ENCODE measurements at places on chromosomes 1 and 21. TPM values are rescaled to one million over a fixed set of nuclear protein-coding genes. Genes with fewer than 3 reads are reported as not detected.

DNA sequence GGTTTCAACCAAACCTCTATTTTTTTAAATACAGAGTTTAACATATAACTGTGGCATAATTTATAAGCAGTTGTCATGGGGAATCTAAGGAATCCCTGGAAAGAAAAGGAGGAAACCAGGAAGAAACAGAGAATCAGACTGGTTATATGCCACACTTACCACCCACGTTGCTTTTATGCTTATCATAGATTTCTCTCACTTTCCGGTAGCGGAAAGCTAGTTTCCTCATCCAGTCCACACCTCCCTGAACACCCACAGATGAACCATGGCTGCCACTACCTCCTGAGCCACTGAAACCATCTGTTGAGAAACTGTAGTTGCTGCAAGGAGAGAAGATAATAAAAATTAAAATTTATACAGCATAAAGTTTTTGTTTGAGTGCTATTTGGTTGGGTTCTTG, 33.5 kb downstream of the XKR8 start:
- H3K27me3 ChIP-seq, result no peaks in the 10 kb centered on the region
- H3K36me3 ChIP-seq, result peaks cover 78% of the 10 kb centered on the region
- no peaks in the 10 kb centered on the region for H3K4me1 ChIP-seq
- no peak overlapping the region for H3K27ac ChIP-seq
- H3K4me3 ChIP-seq, result no peak overlapping the region
- no peak for DNase-seq

DNA sequence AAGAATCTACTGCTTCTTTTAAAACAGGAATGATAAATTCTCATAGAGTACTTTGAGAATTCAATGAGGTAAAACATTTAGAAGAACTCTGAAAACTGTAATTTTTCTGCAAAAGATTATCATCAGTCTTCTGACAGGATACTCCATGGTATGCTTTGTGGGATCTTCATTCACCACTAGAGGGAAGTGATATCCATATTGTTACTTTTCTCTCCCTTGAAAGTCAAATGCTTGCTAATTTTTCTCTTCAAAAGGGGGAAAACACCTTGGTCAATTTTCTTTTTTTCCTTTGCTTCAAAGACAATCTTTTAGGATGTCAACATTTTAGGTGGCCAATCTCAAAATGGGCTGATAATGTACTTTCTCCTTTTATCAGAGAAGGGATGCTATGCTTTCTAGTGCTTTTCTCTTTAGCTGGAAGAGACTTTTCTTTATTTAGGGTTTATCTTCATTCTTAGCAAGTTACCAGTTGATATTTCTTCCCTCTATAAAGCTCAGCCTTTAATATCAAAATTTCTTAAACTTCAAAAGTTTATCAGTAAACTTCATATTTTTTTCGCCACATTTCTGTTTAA, 95.5 kb downstream of the NEGR1 start:
- H3K36me3 ChIP-seq, result no peaks in the 10 kb centered on the region
- DNase-seq, result no peak
- H3K4me3 ChIP-seq, result no peak overlapping the region
- H3K27me3 ChIP-seq, result no peaks in the 10 kb centered on the region

- H3K27ac ChIP-seq, result no peak overlapping the region
- peaks cover 32% of the 10 kb centered on the region for H3K27me3 ChIP-seq
- H3K4me1 ChIP-seq, result peaks cover 4% of the 10 kb centered on the region
- H3K4me3 ChIP-seq, result no peak overlapping the region
Measured at GRCh38 chr1:26357121-26357602, 3.2 kb upstream of the CRYBG2 start.

GRCh38 chr1:231023150-231023549, 16.9 kb downstream of the FAM89A start:
- DNase-seq, result peak; percentile 34
- H3K27me3 ChIP-seq, result no peaks in the 10 kb centered on the region
- no peak overlapping the region for H3K27ac ChIP-seq
- H3K4me3 ChIP-seq, result no peak overlapping the region
- H3K36me3 ChIP-seq, result peaks cover 49% of the 10 kb centered on the region

DNA sequence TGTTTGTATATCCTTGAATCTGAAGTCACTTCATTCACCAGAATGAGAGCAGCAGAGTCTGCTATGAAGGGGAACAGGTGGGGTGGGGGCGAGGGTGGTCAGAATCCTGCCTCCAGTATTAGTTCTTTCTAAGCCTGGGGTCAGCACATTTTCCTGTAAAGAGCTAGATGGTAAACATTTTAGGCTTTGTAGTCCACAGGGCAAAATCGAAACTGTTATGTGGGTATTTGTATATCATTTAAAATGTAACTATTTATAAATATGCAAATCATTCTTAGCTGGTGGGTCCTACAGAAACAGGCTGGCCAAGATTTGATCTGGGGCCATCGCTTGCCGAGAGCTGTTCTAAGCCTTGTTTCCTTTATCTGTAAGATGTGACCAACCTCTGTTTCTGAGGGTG, 96.0 kb downstream of the IGSF21 start:
- H3K27me3 ChIP-seq, result no peaks in the 10 kb centered on the region
- no peaks in the 10 kb centered on the region for H3K36me3 ChIP-seq
- no peak overlapping the region for H3K27ac ChIP-seq
- DNase-seq, result no peak
- no peak overlapping the region for H3K4me3 ChIP-seq

GRCh38 chr1:220281159-220281574, 8.9 kb upstream of the RAB3GAP2 start:
- no peak for DNase-seq
- no peak overlapping the region for H3K4me3 ChIP-seq
- H3K36me3 ChIP-seq, result no peaks in the 10 kb centered on the region
- no peaks in the 10 kb centered on the region for H3K27me3 ChIP-seq
- no peak overlapping the region for H3K27ac ChIP-seq

- H3K27me3 ChIP-seq, result no peaks in the 10 kb centered on the region
- no peaks in the 10 kb centered on the region for H3K4me1 ChIP-seq
- no peak overlapping the region for H3K4me3 ChIP-seq
- no peak for DNase-seq
- H3K36me3 ChIP-seq, result no peaks in the 10 kb centered on the region
Measured at GRCh38 chr1:194870860-194871259, 1684.4 kb upstream of the B3GALT2 start.

DNA sequence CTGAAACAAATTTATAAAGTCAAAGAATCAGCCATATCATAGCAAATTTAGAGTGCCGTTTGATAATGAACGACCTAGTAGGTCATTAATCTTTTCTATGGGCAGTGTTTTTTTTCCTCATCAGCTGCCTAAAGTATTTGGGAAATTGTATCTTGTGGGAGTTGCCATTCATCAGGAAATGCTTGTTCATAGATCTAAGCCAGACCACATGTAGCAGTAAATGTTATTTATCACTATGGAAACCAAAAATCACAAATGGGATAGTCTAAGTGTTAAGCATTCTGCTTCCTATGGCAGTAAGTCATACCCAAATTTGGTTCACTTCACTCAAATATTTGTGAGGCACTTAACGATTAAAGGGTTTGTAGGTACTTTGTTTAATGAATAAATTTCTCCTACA, 52.9 kb downstream of the LRRC8D start:
- no peaks in the 10 kb centered on the region for H3K4me1 ChIP-seq
- DNase-seq, result no peak
- H3K27ac ChIP-seq, result no peak overlapping the region
- H3K27me3 ChIP-seq, result no peaks in the 10 kb centered on the region

- H3K36me3 ChIP-seq, result no peaks in the 10 kb centered on the region
- H3K27ac ChIP-seq, result peak overlapping the region; percentile 49
- peaks cover 8% of the 10 kb centered on the region for H3K4me1 ChIP-seq
Measured at GRCh38 chr1:227919906-227920305, 27.8 kb downstream of the WNT9A start.

DNA sequence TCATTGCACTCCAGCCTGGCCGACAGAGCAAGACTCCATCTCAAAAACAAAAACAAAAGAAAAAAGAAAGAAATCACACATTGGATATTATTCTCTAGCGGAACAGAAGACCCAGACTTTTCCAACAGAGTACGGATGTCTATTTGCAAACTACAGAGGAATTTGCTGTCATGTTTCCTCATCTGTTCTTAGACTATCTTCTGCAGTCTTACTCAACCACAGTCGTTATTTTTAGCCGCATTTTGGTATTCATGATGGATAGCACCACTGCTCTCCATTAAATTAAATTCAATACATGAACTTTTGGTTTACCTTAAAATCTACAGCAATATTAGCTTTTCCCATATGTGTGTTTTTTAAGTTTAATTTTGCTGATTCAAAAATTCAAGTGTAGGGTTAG, 14.2 kb upstream of the HEATR1 start:
- H3K4me3 ChIP-seq, result no peak overlapping the region
- no peaks in the 10 kb centered on the region for H3K27me3 ChIP-seq
- no peaks in the 10 kb centered on the region for H3K36me3 ChIP-seq
- H3K27ac ChIP-seq, result no peak overlapping the region
- H3K4me1 ChIP-seq, result no peaks in the 10 kb centered on the region

DNA sequence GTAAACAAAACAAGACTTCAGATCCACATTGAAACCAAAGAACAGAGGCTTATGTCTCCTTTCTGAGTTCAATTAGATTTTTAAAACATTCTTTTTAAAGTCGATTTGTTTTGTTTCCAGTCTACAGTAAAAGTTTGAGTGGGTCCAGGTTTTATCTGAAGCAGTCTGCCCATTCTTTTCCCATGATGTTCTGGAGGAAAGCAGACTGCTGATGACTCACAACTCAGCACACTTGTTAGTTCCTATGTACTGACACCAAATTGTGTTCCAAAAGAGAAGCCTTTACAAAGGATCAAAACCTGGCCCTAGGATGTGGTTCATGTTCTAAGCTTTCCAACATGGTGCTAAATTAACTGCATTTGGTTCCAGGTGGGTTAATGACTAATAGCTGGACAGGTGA, 11.4 kb upstream of the CCN1 start:
- no peak for DNase-seq
- H3K27ac ChIP-seq, result no peak overlapping the region
- no peaks in the 10 kb centered on the region for H3K27me3 ChIP-seq
- H3K36me3 ChIP-seq, result no peaks in the 10 kb centered on the region
- no peak overlapping the region for H3K4me3 ChIP-seq

Gene SPATA46
- not detected for total RNA-seq

Gene DISP3
- 7.3 TPM for total RNA-seq

Gene CYP4B1
- total RNA-seq, result not detected

Gene CD34
- 7.2 TPM for total RNA-seq

Gene NEK2
- total RNA-seq, result 104 TPM

Gene CELA2B
- not detected for total RNA-seq

Gene AVPR1B
- 0.11 TPM for total RNA-seq

Gene RNPEP
- 46.6 TPM for total RNA-seq

Data from endodermal cell (in vitro differentiated cells).